ENCODE measurements at places on chromosomes 12 and 14.

DNA sequence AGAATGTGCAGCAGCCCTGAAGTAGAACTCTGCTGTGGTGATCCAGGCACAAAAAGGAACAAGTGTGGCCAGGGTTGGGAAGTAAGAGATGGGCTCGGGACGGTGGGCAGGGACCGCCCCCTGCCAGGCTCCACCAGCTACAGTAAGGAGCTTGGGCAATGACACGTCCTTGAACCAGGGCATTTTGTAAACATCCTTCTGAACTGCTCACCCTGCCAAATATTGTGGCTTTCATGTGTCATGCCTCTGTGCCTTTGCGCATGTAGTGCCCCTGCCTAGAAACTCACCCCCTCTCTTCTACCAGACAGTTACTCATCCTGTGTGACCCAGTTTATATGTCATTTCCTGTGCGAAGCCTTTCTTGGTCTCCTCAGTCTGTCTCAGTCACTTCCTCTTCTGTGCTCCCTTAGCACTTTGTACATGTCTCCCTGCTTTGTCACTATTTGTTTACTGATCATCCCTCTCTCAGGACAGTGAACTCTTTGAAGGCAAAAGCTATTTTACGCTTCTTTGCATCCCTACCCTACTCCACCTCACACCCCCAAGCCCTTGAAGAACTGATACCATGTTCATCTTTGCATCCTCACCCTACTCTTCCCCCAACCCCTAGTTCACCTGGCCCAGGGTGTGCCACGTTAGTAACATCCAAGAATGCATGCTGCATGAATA, 108.9 kb upstream of the PLEKHG7 start:
- DNase-seq: peak; percentile 88

GRCh38 chr12:68252077-68252476, 1.3 kb downstream of the IL22 start:
- DNase-seq: no peak

DNA sequence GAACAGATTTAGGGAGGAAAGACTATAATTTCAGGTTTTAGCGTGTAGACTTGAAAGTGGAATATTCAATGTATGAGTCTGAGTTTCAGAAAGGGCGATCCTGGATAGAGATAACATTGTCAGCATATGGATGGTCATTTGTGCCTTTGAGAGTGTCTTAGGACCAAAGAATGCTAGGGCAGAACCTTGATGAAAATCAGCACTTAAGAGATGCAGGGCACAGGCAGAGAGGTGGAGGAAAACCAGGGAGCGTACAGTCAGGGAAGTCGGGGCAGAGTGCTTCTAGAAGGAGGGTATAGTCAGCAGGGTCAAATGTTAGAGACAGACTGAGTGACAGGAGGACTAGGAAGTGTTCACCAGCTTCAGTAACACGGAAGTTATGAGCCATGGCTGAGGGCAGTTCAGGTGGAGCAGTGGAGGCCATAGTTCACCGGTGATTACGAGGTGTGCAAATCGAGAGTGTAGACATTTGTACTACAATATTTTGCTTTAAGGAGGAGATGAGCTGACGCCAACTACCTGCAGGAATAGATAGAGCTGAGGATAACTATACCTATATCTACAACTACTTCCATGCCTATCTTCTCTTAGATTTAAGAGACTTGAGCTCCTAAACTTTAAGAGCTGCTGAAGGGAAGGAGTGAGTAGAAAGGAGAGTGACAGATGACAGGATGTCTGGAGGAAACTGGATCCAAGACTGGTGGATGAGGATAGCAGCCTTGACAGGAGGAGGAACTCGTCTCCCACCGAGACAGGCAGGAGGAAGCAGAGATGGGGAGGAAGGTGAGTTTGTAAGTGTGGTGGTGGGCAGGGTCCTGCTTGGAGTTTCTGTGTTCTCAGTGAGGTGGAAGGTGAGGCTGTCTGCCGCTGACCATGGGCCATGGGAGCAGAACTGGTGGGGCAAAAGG, 6.5 kb downstream of the CBLN3 start:
- DNase-seq: no peak

GRCh38 chr12:20364501-20364900, 3.8 kb upstream of the PDE3A start:
- DNase-seq: no peak

GRCh38 chr14:91119556-91120311, 5.9 kb downstream of the DGLUCY start:
- no peak for DNase-seq

DNA sequence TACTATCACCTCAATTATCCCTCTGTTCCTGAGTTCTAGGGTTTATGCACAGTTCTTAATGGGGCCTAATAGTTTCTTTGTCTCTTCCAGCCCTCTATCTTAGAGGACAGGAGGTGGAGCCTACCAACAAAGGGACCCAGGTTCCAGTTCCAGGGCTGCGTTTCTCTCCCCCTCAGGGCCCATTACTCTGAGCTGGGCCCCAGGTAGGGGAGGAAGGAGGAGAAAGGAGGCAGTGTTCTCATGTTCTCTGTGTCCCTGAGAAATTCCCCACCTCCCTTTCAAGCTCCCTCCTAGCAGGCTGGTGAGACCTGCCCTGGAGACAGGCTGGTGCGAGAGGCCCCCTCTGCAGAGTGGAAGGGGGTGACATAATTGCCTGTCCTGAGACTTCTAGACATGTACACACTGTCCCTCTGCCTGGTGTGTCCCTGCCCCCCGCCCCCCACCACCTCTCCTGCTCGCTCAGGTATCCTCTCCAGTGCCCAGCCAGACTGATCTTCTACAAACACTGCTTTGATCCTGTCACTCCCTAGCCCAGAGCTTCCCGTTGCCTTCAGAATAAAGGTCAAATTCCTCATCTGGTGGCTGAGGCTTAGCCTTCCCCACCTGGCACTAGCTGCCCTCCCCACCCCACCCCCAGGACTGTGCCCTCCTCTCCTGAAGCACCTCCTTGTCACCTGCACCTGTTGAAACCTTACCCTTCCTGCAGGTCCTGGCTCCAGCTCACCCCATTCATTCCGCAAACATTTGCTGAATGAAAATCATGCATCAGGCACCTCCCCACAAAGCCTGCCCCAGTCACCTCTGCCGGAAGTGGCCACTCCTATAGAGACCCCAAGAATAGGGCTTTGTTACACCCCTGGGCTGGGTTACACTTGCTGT, 21.1 kb upstream of the KRT8 start:
- no peak for DNase-seq

GRCh38 chr12:124739953-124740561, 123.6 kb downstream of the SCARB1 start:
- DNase-seq: no peak

DNA sequence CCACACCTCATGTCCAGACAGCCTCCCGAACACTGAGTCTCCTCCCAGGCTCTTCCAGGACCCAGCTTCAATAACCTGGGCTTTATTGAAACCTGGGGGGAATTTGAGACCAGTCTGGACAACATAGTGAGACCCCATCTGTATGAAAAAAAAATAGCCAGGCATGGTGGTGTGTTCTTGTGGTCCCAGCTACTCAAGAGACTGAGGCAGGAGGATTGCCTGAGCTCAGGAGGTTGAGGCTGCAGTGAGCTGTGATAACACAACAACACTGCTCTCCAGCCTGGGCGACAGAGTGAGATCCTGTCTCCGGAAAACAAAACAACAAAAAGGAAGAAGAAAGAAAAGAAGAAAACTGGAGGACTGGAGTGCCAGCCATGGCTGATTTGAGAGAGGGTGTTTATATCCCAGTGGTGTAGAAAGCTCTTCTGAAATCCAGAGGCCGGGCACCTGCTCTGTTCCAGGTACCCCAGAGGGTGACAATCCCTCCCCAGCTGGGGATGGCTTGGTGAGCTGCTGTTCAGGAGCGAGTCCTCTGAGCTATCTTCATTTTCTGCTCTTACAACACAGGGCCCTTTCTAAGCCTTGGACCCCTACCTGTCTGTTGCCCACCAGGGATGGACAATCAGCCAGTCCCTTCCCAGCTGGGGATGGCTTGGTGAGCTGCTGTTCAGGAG, 6.0 kb upstream of the PGF start:
- no peak for DNase-seq

DNA sequence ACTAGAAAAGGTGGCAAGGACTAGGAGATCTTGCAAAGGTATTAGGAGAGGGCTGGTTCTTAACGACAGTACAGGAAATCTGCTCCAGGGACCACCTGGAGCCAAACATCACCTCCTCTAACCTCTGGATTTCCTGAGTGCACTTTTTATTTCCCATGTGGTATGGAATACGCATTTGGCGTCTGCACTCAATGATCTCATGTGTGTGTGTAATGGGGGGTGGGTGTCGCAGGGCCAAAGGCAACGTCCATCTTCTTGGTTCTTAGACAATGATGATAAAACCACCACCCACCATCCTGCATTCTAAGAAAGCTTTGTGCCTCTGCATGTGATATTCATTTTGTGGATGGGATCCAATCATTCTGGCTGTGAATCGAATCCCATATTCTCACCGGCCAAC, 68.8 kb downstream of the CLMN start:
- DNase-seq: no peak

GRCh38 chr12:31578632-31579031, 12.3 kb downstream of the DENND5B start:
- no peak for DNase-seq

GRCh38 chr12:47188576-47189441, 109.0 kb upstream of the AMIGO2 start:
- DNase-seq: no peak

DNA sequence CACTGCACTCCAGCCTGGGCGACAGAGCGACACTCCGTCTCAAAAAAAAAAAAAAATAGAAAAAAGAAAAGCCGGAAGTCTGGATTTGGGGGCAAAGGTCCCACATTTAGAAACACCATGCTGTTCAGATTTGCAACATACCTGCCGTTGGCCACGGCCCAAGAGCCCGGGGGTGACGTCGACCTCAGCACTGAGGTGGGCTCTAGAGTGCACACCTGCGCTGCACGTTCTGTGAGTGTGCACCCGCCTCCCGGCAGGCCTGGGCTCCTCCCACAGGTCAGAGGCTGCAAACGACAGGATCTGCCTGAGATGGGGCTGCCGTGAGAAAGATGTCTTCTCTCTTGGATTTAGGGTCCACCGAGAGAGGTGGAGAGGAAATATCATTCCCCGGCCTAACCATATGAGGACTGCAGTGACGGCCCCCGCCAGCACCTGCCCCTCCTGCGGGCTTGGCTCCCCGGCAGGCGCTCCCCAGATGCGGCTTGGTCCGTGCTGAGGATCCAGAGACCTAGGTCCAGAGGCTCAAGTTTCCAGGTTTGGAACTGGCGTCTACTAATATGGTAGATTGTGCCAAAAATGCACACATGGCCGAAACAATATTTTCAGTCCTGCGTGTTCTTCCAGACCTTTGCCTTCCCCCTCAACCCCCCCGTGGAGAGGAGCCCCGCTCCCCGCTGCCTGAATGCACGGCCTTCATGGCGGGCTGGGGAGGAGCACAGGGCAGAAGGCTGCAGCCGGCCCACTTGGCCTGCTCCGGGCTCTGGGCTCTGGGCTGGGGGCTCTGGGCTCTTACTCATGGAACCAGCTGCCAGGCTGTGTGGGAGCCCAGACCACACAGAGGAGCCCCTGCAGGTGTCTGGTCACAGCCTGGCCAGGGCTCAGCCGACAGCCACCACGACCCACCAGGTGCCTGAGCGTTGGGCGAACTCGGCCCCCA, 58.8 kb upstream of the FBRSL1 start:
- no peak for DNase-seq

DNA sequence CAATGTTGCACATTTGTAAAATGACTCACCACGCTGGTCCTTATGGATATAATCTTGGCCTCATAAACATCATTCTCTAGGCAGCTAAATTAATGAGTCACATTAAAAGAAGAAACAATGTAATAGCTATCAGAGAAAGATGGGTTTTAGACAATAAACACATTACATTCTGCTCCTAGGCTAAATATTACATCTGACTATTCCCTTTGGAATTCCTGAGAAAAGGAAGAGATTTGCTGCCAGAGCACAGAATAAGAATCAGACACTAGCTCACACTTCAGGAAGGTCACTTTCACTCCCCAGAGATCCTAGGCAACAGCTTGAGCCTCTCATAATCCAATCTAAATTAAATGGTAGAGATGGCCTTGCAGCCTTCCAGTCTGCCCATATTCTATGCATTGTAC, 218.2 kb downstream of the PTPRO start:
- no peak for DNase-seq

DNA sequence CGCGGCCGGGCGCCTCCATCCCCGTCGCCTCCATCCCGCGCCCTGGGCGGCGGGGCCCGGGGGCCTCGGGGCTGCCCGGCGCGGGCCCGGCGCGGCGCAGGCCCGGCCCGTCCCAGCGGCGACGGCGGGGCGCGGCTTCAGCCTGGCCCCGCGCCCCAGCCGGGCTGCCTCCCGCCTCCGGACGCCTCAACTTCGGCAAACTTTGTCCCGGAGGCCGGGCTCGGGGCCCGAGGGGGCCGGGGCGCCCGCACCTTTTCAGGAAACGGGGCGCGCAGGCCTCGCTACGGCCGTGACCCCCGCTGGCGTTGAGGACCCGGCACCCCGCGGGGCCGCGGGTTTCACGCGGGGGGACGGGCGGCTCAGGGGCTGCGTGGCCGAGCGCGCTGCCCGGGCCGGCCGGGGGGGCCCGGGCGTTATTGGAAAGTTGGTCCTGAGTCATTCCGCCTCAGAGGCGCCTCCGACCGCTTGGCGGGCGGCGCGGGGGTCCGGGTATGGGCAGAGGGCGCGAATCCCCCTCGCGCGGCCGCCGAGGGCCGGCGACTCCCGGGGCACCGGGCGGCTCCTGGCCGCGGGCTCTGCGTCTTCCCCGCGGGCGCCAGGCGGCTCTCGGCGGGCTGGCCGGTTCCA, 575 bp downstream of the TRAF3 start:
- DNase-seq: no peak

- DNase-seq: no peak
Measured at GRCh38 chr14:54424479-54424901, 16.7 kb downstream of the CNIH1 start.

DNA sequence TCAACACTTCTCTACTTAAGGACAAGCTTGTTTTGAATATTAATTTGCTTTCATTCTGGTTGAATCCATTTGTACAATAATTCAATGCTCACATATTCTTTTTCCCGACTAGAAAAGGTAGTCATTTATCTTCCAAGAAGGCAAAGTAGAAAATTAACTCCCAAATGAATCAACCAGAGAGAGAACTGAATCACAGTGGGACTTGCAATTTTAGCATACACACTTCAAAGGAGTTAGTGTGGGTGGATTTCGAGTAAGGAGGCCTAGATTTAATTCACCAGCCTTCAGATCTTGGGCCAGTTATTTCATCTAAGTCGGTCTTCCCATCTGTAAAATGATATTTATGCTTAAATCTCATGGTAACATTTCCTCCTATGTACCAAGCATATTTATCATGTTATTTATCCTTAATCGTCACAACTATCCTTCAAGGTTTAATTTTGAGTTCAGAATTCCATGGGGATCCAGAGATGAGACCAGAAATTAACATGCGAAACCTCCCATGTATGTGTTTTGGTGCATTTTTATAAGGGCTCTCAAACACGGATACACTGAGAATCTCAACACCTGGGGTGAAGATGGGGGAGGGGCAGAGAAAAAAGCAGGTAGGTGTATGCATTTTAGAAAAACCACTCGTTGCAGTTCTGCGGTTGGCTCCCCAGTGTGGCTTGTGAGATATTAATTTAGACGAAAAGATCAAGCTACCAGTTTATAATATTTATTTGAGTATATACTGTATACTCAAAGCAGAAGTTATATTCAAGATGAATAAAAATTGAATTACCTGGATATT, 38.9 kb upstream of the IL22 start:
- DNase-seq: no peak
